NCI-H82 (cell line): ENCODE measurements at places on chromosomes 2 and 18.

GRCh38 chr2:216546641-216547403 lies 48.2 kb downstream of the RPL37A start:
- no peak for DNase-seq

- peak; percentile 82 for DNase-seq
Observed at GRCh38 chr2:26922405-26923188, 47.8 kb upstream of the MAPRE3 start.

DNA sequence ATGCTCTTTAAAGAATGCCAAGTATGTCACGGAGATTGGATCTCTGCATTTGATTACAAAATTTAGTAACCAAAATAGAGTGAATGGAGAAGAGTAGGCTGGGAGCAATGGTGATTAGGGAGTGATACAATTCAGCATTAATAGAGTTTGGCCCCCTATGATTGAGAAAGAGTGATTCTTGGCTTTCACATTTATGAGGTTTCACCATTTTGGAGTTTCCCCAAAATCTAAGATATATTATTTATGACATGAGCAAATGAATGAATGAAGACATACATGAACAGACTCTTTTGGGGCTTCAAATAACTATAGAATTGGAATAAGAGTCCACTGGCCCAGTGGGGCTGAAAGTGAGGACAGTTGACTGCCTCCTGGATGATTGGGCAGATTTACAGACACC lies 255.2 kb downstream of the LPIN1 start:
- DNase-seq = no peak

- no peak for DNase-seq
Observed at GRCh38 chr2:144489315-144489916, 30.5 kb downstream of the ZEB2 start.

DNA sequence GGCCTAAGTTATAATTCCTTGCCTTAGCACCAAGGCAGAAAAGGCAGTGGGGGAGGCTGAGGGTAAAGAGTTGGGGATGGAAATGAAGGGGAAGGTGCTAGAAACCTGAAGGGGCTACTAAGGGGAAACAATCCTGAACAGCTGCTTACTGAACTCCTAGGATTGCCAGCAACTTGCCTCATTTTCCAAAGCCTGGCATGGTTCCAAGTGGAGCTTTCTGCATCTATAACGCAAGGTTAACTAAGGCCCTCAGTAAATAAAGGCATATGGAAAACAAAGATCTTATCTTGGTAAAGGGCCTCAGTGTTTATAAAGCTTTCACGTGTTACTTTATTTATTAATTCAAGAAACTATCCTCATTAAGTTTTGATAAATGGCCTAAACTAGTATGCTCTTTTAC lies 10.9 kb downstream of the MEP1B start:
- peak; percentile 90 for DNase-seq

- DNase-seq = no peak
Observed at GRCh38 chr2:80711915-80712314, 407.4 kb upstream of the LRRTM1 start.
